ENCODE measurements at places on chromosomes 13 and 19.

DNA sequence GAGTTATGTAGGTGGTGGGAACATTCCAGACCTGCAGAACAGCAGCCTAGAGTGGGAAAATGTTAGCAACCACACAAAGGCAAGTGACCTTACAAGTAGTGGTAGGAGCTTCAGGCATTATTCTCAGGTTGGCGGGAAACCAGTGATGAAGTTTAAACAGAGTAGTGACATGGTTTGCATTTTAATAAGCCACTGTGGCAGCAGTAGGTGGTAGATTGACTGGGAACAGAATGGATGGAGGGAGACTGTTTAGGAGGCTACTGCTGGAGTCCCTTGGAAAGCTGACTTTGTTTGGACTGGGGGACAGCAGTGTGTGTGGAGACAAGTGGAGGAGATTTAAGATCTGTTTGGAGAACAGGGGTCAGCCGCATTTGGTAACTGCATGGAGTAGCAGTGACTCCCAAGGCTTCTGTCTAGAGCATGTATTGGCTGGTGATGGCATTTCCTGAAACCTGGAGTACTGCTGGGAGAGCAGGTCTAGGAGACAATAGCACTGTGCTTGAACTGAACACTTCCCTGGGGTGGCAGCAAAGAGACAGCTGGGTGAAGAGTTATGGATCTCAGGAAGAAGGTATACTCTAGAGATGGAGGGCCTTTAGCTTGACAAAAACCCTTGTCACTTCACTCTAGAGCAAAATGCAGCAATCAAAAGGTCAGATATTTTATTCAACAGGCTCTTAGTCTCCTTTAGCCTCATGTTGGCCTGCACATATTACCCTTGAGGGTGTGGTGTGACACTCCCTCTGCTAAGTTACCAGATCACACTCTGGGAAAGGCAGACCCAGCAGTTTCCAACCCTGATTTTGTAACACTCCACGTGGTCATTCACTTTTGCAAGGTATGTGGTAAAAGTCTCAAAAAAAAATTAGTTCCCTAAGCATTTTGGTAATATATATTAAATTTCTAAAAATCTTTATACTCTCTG, 70.3 kb downstream of the DHRS12 start:
- DNase-seq = peak; percentile 19

DNA sequence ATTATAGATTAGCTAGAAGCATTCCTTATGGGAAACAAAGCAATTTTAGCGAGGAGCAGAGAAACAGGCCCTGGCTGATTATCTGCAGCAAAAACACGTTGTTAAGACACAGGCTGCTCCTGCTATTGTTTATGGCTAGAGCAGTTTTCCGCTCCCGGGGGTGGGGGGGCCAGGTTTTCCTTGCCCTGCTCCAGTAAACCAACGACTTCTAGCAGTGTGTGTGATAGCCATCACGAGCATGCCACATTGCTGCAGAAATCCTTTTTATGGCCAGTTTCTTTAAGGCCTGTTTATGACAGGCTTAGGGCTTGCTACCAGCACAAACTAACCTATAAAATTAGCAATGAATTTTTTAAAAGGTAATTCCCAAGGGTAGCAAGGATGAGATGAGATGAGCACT, 18.4 kb upstream of the IL17D start:
- DNase-seq = no peak

- no peak for DNase-seq
Measured at GRCh38 chr13:49536144-49536873, 40.6 kb downstream of the PHF11 start.

GRCh38 chr13:55038230-55038629, 2009.6 kb downstream of the OLFM4 start:
- DNase-seq = no peak

- DNase-seq = no peak
Measured at GRCh38 chr19:45958769-45959516, 14.7 kb downstream of the NOVA2 start.

DNA sequence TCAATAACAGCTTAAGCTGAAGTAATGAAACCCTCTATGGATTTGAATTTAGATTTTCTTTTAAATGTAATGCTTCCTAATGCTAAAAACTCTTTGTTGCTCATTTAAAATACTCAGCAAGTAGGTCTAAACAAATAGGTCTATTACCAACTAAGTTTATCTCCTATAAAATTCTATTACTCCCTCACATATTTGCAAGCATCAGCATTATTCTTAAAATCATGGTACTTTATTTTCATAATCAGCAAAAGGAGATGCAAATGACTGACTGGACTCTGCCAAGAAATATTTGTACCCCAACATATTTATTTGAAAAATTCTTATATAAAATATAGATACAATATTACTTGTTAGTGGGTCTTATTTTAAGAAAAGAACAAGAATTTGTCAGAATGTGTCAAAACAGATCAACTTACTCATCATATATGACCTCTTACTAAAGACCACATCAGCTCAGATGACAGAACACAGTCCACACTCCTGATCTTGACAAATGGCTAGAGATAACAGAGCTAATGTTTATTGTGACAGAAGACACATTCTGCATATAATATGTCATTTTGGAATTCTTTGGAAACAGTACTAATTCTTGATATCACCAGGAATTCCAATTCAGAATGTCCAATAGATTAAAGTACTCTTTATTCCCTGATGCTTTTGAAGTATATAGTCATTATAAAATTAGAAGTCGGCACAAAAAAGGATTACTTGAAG, 704.6 kb upstream of the PCDH9 start:
- DNase-seq = no peak

DNA sequence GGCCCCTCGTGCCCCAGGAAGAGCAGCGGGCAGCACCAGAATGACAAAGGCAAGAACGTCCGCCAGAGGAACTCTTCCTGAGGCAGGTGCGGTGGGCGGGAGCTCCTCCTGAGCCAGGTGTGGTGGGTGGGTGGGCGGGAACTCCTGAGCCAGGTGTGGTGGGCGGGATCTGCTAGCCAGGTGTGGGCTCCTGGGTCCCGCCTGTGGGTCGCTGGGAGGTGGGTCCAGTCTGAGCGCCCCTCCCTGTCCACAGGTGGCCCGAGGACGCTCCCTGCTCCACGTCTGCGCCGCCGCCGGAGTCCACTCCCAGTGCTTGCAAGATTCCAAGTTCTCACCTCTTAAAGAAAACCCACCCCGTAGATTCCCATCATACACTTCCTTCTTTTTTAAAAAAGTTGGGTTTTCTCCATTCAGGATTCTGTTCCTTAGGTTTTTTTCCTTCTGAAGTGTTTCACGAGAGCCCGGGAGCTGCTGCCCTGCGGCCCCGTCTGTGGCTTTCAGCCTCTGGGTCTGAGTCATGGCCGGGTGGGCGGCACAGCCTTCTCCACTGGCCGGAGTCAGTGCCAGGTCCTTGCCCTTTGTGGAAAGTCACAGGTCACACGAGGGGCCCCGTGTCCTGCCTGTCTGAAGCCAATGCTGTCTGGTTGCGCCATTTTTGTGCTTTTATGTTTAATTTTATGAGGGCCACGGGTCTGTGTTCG, 7.0 kb upstream of the HCN2 start:
- no peak for DNase-seq

GRCh38 chr13:58852076-58852475, 1220.5 kb downstream of the PCDH17 start:
- no peak for DNase-seq

DNA sequence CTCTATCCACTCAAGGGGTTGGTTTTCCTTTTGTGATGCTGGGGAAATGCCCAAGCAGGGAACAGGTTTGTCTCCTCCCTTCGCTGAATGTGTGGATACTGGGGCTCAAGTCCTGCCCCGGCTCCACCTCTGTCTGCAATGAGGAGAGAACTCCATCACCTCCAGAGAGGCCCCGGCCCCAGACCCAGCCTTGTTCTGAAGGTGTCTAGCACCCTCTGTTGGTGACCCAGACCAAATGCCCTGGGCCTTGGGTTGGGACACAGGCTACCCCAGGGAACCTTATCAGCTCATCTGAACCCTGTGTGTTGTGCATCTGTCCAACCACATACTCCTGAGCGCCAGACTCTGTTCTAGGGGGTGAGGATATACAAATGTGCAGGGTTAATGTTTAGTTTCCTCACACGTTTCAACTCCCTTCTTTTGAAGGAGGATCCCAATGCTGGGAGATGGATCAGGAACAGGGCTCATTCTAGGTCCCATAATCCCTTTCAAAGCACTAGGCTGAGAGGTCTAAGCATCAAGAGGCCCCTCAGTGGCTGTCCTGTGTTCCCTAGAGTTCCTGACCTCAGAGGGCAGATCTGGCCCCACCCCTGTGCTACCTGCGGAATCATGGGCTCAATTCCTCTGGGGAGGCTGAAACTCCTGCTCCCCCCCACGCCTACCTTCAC, 112.5 kb upstream of the SLC7A1 start:
- DNase-seq = peak; percentile 58

DNA sequence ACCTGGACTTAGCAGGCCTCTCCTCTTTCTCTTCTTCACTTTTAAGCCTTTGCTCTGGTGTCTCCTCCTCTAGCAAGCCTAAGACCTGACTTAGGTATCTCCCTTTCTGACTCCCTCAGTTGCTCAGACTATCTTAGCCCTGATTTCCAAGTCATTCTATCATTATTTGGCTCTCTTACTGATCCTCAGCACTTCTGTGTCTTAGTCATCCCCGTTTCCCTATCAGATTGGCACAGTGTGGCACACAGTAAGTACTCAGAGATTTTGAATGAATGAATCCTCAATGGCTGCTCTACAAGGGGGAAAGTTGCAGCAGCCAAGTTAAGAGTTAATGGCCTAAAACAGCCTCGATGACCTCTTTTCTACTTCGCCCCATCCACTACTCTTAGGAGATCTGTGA, 8.2 kb downstream of the KCTD12 start:
- DNase-seq = no peak

- DNase-seq = no peak
Measured at GRCh38 chr19:35559281-35559659, 4.2 kb downstream of the ATP4A start.

GRCh38 chr13:28173793-28174192, 35.4 kb downstream of the PAN3 start:
- DNase-seq = peak; percentile 51

GRCh38 chr19:18657590-18658365, 20.9 kb downstream of the KLHL26 start:
- peak; percentile 45 for DNase-seq

DNA sequence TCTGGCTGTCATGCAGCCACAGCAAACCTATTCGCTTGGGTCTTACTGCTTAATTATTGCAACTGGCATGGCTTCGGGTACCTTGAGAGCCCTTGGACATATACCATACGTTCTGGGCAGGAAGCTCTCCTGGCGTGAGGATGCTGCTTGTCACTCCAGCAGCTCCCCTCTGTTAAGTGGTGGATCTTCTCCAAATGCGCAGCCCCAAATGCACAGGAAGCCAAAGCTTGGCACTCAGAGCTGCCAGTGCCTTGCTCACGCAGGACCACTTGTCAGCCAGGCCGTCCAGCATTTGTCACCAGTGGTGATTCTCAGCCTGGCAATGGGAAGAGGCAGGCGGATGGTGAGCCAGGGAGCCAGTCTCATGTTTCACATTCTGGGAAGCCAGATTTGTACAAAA, 158.6 kb downstream of the KATNAL1 start:
- no peak for DNase-seq

DNA sequence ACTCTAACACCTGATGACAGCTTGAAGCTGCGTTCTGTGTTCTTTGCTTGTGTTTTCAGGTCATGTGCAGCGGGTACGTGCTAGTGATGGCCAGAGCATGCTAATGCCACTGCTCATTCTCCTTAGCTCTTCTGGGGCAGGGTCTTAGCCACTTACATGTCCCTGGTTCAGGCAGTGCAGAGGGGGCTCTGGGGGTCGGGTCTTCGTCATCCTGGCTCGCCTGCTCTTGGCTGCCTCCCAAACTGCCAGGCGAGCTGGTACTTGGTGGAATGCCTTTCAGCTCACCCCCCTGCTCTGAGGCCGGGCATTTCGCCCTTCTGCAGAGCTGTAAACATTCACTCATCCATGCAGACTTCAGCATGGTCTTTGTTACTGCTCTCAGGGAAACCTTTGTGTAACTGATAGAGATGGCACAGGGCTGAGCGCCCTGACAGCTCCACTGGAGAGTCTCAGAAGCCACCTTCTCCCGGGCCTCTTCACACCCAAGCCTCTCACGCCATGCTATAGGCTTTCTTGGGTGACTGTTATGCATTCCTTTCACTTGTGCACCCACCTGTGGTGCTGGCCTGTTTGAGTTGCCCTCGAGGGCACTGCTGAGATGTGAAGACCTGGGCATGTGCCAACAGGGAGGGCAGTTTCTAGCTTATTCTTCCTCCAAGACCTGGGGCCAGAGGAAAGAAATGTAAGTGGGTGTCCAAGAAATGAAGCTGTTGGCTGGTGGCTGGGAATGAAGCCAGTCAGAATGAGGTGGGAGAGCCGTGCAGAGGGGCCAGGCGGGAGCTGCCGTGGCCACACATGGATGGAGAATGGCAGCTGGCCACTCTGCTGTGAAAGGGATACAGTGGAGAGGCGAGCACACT, 24.4 kb downstream of the FAM124A start:
- DNase-seq = no peak

DNA sequence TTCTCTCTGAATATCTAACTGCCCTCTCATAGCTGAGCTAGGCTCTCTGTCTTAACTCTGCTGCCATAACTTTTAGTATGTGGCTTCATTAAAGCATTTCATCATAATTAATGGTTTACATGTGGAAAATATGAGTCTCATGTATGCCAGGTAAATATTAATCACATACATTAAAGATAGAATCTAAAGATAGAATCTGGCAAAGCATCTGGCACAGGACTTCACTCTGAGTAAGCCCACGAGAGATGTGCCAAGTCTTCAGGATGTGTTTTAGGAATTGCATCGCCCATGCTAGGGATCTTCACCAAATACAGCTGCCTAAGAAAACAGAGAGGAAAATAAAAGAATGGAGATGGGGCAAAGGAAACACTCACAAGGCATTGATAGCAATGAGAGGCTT, 285.8 kb downstream of the DIAPH3 start:
- DNase-seq = no peak

GRCh38 chr13:40275636-40276035, 390.8 kb downstream of the FOXO1 start:
- DNase-seq = peak; percentile 26

DNA sequence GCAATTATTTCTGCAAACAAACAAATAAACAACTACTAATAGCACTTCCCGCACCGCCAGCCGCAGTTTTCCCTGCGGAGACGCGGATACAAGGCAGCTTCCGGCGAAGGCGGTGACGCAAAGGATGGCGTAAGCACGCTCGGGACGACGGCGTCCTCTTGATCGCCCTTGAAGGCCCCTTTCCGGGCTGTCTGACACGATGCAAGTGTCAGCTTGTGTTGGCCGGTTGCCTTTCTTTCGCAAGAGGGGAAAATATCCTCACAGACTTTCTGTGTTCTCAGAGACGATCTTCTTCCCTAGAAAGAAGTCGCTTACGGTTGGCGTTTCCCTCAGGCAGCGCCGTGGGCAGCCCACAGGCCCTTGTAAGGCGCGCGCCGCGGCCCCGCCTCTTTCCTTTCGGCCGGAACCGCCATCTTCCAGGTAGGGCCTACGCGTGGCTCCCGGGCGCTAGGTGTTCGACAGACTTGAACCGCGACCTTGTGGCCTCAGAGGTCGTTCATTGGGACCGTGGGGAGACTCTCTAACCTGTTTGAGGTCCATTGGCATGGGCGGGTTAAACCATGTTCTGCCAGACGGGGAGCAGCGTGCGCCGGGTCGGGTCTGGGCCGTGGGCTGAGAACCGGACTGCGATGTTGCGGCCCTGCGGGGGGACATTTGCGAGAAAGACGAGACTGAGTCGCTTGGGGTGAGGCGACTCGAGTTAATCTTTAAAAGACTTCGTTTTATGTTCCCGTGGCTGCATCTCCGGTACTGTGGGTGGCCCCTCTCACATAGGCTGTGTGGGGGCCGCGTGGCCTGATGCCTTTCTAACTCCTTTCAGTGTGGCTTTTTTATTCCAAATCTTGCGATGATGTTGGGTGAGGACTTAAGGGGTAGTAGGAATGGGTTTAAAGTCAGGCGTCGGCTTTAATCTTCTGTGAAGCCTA, at the start of gene RPL21:
TSS of gene RPL21 (plus strand) at position 393 of the 926 bp plus-strand sequence. CDS start 2,219 bp downstream, outside the sequence.
- DNase-seq = peak; percentile 85

Measured in RWPE1 (cell line).